ENCODE measurements at places on chromosomes 5 and 9.

DNA sequence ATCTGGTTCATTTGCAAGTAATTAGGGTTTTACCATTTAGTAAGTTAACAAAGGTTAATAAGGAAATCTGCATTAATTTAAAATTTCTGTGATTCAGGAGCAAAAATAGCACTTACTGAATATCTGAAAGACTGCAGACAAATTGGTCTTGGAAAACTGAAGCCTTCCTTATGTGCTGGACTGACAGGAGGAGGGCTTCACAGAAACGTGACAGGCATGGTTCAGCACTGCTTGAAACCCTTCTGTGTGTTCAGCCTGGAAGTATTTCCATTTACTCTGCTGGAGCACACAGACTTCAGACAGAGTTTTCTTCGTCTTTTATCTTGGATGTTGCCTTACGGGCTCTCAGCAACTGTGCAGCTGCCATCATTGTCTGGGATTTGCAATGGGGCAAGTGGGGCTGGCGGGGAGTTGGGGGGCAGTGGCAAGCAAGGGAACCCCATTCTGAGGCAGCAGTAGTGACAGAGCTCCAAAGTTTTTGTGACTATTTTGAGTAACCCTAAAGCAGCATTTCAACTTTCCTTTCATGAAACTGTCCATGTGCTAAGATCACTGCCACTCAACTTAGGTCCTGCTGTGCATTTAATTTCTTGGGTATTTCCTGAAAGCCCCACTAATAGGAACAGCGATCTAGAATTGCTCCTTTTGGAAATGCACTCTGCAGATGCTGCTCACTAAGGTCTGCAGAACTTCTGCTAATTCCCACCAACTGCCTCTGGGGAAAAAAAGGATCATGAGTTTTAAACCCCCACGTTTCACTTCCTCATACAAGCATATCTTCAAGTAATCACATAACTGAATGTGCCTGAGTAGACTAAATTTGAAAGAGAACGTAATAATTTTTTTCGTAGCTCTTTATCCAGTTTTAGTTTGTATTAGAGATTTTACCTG, 56.6 kb downstream of the KCNN2 start:
- DNase-seq: no peak

- DNase-seq: no peak
These were observed 915.7 kb downstream of the EFNA5 start for GRCh38 chr5:106755066-106755465.

- no peak for DNase-seq
These were observed 9.0 kb downstream of the C9 start for GRCh38 chr5:39355324-39355723.

DNA sequence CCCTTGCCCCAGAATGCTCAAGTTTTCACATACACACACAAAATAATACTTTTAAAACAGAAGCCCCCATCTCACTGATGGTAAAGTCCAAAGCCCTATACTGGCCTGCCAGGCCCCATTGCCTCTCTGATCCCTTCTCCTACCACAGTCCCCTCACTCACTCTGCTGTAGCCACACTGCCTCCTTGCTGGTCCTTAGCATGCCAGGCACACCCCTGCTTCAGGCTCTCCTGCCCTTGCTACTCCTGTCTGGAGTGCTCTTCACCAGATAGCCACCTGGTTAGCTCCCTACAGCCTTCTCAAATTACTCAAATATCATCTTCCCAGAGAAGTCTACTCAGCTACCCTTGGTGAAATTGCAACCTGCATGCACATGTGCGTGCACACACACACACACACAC, 177.5 kb downstream of the C5orf15 start:
- no peak for DNase-seq

- DNase-seq: no peak
These were observed 153.0 kb downstream of the HMHB1 start for GRCh38 chr5:143964919-143965318.

DNA sequence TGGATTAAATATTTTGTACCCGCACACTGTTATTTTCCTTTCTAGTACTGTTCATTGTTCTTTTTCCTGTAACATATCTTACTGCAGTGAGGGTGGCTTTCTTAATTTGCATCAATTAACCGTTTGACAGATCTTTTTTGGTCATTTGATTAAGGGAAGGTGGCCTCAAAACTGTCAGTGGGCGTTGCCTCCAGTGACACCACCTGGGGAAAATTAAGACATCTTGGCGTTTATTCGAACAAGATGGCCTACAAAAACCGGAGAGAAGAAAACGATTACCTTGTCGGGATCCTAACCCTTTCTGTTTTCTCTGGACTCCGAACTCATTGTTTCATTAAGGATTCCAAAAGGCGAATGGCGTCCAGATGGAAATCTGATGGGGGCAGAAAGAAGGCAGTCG, 2.0 kb downstream of the BASP1 start:
- peak; percentile 52 for DNase-seq

DNA sequence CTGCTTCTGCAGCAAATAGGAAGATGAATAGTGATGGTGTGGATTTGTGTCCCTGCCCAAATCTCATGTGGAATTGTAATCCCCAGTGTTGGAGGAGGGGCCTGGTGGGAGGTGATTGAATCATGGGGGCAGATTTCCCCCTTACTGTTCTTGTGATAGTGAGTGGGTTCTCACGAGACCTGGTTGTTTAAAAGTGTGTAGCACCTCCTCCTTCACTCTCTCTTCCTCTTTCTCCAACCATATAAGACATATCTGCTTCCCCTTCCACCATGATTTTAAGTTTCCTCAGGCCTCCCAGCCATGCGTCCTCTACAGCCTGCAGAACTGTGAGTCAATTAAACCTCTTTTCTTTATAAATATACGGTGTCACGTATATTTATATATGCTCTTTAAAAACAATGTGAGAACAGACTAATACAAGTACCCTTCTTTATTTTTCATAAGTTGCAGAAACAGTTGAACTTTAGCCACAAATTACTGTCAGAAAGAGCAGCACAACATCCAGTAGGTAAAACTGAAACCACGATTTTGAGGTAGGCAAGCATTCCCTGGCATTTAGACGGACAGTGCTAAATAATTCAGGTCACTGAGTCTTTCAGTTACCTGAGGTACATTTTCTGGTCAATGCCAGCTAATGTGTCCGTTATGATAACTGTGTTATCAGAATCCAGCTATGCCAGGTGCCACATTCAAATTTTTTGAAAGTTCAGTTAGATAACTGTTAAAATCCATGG, 79.3 kb upstream of the SPEF2 start:
- DNase-seq: no peak

- DNase-seq: no peak
These were observed 502.8 kb downstream of the BNC2 start for GRCh38 chr9:16367605-16368231.

DNA sequence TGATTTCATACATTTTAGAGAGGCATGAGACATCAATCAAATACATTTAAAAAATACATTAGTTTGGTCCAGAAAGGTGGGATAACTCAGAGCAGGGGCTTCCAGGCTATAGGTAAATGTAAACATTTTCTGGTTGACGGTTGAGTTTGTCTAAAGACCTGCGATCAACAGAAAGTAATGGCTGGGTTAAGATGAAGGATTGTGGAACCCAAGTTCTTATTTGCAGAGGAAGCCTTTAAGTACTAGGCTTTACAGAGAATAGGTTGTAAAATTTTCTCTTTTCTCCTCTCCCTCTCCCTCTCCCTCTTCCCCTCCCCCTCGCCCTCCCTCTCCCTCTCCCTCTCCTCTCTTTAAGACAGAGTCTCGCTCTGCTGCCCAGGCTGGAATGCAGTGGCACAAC, 50.8 kb downstream of the PTTG1 start:
- DNase-seq: no peak

GRCh38 chr5:168409591-168410458, 76.4 kb upstream of the RARS1 start:
- DNase-seq: no peak

DNA sequence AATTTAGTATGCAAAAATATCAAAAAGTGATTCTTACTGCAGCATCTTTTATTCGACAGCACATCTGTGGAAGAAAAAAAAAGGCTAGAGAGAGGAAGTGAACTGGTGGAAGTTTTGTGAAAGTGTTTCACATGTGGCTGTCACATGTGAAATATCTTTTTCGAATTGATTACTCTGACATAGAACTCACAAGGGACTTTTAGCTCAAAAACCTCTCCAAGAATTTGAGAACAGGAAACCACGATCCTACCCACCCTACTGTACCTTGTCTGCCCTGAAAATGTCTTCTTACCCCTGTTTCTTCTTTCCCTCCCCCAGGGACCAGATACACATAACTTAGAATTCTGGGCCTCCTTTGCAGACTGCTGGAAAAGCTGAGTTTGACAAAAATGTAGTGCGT, 106.5 kb upstream of the PRRC1 start:
- DNase-seq: peak; percentile 83

GRCh38 chr5:179553006-179553405, 2.7 kb downstream of the RUFY1 start:
- DNase-seq: no peak

DNA sequence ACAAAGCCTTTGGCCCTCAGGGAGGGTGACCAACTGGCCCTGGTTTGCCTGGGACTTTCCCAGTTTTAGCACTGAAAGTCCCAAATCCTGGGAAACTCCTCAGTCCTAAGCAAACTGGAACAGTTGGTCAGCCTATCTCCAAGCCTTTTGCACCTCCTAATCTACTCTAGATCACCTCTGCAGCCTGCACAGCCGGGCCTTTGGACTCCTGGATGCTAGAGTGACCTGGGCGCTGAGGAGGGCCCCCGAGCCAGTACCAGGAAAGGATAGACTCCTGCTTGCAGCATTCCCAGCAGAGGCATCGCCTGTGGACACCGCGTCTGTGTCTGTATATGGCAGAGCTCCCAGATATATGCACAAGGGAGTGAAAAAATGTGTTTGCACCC, 15.1 kb downstream of the IRF1 start:
- DNase-seq: no peak

GRCh38 chr9:99814359-99814758, 7.3 kb upstream of the NR4A3 start:
- DNase-seq: no peak

Measured in skin of body (tissue), 3 donors.